Astrocyte (in vitro differentiated cells and primary cell): ENCODE measurements at places on chromosomes 5 and 9.
A peak's percentile ranks its signal among the peaks of the same experiment; 100 is the strongest.

GRCh38 chr5:124702525-124702924 is 43.9 kb downstream of the ZNF608 start:
- no peak for DNase-seq

GRCh38 chr5:137581776-137582175 is 82.7 kb upstream of the SPOCK1 start:
- DNase-seq: no peak

DNA sequence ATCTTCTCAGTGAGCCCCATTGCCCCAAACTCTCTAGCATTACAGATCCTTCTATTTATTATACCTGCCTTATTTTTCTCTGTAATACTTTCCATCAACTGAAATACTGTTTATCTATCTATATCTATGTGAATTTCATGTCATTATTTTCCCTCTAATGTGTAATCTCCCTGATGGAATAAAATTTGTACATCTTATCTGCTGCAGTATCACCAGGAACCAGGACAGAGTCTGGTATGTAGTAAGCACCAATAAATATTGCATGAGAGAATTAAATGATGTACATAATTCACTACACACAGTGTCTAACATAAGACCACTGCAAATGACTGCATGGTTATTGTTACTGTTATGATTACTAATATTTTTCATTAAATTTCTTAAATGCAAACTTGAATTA is 759.1 kb downstream of the PRELID2 start:
- DNase-seq: no peak

DNA sequence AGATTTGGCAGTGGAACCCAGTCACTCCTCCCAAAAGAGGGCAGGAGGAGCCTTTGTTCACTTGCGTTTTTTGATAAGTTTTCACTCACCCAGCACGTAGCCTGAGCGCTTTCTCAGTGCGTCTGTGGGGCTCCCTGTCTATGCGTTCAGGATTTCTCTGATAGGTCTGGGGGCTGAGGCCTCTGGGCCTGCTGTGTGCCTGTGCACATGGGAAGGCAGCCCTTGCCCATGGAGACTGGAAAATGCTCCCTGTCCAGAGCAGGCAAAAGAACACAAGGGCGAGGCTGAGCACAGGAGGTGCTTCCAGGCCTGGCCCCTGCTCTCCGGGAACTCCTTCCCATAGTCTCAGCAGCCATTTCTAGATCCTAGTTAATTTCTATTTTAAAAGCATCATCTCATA is 249.9 kb downstream of the FSTL4 start:
- DNase-seq: no peak

DNA sequence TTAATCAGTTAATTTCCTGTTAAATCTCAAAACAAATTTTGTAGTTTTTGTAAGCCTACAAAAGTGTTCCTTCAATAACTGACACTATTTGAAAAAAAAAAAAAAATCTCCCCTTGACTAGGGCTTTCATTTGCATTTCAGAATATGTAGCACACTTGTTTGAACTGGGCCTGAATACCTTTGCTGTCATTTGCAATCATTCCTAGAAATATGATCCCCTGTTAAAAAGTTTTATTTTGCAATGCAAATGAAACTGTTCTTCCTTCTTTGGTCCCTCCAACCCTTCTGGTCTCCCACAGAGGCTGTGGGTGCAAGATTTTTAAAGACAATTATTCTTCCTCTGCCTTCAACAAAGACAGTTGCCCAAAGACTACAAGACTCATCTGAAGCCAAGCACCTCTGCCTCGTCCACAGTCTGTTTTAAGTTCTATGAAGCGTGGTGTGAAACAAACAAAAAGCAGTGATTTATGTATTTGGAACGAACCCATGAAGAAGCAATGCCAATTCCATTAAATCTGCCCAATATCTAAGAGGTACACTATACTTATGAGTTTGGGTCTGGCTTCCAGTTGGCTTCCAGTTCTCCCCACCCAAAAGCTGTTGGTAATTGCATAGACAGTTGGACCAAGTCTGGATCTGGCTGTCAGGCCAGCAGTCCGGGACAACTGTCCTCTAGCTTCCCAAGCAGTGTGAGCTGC is 66.1 kb downstream of the CFAP90 start:
- DNase-seq: no peak

- DNase-seq: peak; percentile 21
Measured at GRCh38 chr9:89642789-89643188, 38.0 kb downstream of the GADD45G start.

- no peak for DNase-seq
Measured at GRCh38 chr5:168747987-168748777, 169.0 kb upstream of the PANK3 start.

DNA sequence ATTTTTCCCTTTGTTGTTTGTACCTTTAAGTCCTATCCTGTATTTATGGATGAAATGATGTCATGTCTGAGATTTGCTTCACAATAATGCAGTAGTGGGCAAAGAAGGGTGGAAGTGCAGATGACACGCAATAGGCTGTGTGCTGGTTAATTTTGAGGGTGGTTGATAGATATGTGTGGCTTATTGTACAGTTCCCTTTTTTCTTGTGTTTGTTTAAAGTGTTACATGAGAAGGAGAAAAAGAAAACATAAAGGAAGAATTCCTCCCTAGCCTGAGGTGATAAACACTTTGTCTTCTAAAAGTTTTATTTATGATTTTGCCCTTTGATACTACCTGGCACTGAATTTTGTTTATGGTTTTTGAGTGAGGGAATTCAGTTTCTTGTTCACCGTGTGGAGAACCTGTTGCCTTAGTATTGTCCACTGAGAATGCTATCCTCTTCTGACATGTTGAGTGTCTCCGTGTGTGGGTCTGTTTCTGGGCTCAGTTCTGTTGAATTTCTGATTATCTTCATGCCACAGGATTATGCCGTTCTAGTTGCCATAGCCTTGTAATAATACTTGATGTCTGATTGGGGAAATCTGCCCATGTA is 52.3 kb upstream of the FAM120AOS start:
- no peak for DNase-seq

DNA sequence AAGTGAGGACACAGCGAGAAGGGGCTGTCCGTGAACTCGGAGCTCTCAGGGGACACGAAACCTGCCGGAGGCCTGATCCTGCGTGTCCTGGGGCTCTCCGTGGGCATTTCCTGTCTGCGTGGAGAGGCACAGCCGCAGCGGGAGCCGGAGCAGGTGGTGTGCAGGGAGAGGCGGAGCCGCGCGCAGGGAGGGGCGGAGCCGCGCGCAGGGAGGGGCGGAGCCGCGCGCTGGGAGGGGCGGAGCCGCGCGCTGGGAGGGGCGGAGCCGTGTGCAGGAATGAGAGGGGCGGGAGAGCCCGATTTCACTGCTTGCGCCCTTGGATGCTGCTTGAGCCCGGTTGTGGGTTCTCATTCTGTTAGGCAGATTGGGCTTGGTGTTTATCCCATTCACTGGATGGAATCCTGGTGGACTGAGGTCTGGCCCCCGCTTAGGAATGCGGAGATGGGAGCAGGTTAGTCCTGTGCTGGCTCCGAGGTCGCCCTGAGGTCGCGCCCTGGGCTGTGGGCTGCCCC is 26.7 kb downstream of the NDUFS6 start:
- no peak for DNase-seq

- DNase-seq: no peak
Measured at GRCh38 chr5:83701886-83702285, 18.8 kb downstream of the HAPLN1 start.

DNA sequence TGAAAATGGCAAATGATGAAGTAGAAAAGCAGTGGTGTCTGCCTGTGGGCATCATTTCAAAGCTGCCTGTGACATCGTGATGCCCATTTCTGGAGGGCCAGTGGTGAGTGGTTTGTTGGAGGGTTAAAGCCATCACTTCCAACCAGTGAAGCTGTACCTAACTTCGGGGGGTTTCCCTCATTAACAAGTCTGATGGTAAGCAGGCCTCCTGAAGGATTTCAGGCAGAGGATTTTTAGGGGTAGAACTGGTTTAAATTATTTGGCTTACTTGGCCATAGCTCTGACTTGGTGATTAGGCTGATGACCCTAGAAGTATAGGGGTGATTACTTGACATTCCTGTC is 10.7 kb downstream of the TNFAIP8 start:
- no peak for DNase-seq

GRCh38 chr5:120465436-120465961 is 1.4 kb downstream of the PRR16 start:
- peak; percentile 42 for DNase-seq

GRCh38 chr5:87645224-87645623 is 232.5 kb upstream of the CCNH start:
- DNase-seq: no peak
